ENCODE measurements at places on chromosomes 6 and 20.

- no peak for DNase-seq
Observed at GRCh38 chr6:4983322-4983721, 20.5 kb downstream of the RPP40 start.

- DNase-seq, result no peak
Observed at GRCh38 chr6:15063253-15063853, 182.5 kb upstream of the JARID2 start.

DNA sequence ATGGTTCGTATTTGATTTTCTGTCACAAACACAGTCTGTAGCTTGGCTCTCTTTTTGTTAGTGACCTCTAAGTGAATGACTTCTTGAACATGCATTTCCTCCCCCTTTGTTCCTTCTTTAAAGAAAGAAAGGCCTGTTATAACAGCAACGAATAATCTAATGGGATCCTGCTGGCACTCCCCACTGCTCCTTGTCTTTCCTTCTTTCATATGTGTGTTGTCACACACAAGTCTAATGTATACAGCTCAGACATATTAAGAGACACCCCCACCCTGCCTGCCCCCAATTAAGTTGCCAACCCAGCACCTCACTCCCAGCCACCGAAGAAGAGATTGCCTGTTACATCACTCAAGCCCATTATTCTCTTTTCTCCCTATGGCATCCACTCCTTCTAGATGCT is 4.9 kb upstream of the SAMD5 start:
- DNase-seq, result no peak

- DNase-seq, result peak; percentile 24
Observed at GRCh38 chr6:157648561-157648960, 174.5 kb upstream of the SNX9 start.

DNA sequence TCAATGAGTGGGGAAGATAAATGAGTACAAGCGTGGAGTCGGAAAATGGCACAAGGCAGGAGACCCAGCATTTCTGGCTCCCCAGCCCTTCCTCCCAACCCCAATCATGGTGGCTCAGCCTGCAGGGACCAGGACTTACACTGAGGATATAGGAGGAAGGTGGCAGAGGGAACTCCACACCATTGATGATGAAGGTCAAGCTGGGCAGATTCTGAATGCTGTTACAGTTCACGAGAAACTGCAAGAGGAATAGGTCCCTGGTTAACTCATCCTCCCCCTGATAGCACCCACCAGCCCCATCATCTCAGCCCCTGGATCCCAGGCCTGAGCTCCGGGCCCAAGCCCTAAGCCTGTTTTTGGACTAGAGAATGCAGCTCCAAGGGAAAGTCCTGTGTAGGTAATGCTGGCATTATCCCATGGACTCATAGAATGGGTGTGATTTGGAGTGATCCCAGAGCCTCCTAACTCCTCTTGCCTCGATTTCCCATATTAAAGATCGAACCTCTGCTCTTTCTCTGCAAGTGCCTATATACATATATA is 2.3 kb upstream of the TFEB start:
- no peak for DNase-seq

- no peak for DNase-seq
Observed at GRCh38 chr6:167328086-167328485, 3.2 kb downstream of the TTLL2 start.

DNA sequence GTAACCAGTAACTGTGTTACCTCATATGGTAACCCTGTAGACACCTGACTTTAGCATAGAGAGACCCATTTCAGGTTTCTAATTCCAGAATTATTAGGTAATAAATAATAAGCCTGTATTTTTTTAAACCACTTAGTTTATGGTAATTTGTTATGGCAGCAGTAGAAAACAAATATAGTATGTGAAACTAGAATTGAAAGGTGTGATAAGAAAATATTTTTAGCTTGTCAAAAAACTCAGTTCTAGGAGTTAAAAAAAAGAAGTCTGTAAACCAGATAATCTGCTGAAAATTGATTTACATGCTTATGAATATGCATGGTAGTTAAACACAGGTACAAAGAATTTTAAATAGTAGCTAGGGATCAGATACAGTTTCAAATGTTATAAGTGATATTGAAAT is 695.0 kb upstream of the GJE1 start:
- DNase-seq, result no peak

- no peak for DNase-seq
Observed at GRCh38 chr20:2485661-2486060, 15.1 kb upstream of the SNRPB start.

GRCh38 chr6:168530653-168531071 is 89.7 kb downstream of the SMOC2 start:
- no peak for DNase-seq

GRCh38 chr6:167580619-167580911 is 246.1 kb upstream of the AFDN start:
- DNase-seq, result no peak

DNA sequence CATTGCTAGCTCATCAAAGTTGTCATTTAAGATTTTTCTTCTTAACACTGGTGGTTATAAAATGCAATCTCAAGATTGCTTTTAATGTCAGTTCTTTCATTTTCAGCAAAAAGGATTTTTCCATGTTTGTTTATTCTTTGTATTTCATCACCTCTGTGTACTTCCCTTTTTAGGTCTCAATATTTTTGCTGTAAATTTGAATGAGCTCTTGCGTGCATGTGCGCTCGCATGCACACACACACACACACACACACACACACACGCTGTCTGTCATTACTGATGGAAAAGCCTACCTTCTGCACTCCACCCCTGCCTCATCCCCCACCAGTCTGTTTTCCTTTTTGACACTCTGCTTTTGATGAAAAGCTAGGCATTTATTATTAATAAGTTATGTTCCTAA is 85.3 kb upstream of the FYN start:
- no peak for DNase-seq

DNA sequence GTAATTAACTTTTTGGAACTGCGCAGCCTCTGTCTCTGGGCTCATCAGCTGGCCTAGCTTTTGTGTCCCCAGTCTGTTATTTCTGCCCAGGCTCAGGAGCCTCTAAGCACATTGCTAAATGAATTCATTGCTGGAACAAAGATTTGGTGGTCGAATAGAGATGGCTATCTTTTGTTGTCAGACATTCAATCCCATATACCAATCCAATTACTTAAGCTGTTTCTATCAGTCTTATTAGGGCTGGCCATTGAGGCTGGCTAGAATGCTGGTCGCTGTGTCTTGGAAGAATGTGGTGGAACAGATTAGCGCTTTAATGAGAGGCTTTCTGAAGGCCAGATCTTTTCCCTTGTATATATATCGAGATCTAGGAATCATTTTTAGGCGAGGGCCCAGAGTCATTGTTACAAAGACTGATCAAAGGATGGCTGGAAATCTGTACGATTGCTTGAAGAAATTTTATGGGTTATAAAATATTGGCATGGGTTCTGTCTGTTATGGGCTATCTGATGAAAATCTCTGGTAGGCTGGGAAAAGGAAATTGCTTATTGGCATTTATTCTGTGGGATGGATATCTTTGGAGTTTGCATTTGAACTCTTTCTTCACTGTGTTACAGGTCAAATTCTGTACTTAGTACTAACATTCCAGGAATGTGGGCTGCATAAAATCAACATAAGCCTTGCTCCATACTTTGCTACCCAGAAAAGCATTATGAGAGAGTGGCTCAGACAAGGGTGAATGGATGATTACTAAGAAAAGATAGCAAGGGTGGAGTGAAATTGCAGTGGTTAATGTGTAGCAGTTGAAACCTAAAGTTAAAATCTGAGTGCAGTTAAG is 34.8 kb upstream of the JAG1 start:
- DNase-seq, result peak; percentile 78

GRCh38 chr6:111846066-111846465 is 27.2 kb downstream of the FYN start:
- DNase-seq, result no peak

- peak; percentile 91 for DNase-seq
Observed at GRCh38 chr20:63740627-63741353, 1.2 kb downstream of the SLC2A4RG start.

- DNase-seq, result peak; percentile 88
Observed at GRCh38 chr20:4951299-4951698, 50.0 kb downstream of the SLC23A2 start.

DNA sequence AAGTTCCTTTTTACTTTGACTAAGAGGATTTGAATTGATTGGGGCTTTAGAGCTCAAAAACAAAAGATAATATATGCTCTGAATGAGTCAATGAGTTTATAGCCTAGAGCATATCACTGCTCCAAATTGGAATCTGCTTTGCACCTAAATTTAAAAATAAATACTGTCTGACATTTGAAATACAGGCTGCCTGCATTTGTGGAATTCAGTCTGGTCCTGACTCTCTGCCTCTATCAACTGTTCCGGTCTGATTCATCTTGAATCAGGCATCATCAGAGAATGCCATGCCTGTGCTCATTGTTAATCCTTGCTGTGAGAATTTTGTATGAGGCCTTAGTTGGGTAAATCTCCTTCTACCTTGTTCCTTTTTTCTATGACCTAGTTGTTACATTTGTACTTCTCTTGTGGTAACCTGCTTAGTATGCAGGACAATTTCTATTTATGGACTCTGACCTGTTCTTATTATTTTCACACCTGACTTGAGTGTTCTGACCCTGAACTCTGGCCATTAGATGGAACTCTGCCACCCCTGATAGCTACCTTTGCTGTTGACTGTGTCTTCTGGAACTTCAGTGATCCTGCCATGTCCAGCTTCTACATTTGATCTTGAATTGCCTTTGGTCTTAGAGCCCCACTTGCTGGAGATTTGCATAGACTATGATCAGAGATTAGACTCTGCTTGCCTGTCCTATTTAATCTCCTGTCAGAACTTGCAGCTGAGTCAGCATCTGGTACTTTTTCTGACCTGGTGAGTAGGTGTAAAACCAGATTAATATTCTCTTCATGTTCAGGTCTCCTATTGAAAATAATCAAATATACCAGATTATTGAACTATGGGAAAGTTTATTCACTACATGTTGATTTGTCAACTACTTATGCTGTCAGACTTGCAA is 442.7 kb upstream of the HS3ST5 start:
- peak; percentile 26 for DNase-seq

DNA sequence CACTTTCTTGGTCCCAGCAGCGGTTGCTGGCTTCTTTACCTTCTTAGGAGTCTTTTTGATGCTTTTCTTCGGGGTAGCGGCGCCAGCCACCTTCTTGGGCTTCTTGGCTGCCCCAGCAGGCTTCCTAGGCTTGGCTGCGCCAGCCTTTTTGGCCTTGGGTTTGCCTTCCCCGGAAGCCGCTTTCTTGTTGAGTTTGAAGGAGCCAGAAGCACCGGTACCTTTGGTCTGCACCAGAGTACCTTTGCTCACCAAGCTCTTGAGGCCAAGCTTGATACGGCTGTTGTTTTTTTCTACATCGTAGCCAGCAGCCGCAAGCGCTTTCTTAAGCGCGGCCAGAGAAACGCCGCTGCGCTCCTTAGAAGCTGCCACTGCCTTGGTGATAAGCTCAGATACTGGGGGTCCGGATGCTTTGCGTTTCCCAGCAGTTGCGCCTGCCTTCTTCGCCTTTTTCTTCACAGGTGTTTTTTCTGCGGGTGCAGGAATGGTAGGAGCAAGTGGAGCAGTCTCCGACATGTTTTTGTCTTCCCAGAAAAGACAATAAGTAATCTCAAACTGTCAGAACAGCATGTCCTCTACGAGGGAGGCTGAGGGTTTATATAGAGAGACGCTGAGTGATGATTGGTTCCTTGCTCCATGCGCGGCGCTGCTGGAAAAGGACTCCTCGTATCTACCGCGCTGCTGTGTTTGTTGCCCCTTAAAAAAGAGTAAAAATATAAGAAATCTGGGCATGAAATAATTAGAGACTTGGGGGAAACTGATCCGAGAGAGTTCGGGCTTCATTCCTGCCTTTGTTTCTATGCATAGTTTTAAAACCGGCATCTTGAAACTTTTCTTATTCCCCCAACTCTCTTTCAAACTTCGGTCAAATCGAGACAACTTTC is 130.3 kb upstream of the BTN3A2 start:
- DNase-seq, result peak; percentile 94

- DNase-seq, result no peak
Observed at GRCh38 chr6:50381099-50381415, 331.3 kb upstream of the DEFB112 start.

DNA sequence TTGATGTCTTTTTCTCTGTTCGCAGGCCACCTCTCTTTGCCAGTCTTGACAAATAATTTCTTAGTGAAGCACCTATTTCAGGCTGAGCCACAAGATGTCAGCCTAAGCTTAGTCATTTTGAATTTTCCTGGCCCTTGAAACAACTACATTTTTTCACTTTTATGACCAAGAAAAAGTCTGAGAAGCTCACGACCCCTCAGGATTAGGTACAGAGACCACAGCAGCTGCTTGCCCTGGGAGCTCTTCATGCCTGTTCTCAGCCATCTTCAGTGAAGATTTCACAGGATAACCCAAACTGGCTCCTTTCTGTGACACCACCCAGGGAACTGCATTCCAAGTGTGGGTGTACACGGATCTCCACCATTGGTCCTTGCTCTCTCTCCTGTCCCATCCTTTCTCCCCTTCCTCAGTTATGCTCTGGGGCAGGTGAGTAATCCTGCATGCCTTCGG is 38.4 kb upstream of the SPTLC3 start:
- DNase-seq, result peak; percentile 63

DNA sequence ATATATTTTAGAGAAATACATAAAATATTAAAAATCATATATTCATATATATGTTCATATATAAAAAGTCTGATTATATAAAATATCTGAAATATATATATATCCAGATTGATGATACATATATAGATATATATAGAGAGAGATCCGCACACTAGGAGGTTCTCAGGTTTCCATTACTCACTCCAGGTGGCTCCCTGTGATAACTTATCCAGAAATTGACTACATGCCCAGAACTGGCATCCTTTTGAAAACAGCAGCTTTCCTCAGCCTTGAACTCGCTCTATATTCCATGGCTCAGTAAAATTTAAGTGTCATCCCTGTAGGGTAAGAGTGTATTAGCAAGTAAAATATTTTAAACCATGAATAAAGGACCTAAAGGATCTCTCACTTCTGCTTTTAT is 206.8 kb downstream of the TINAG start:
- peak; percentile 3 for DNase-seq

- DNase-seq, result no peak
Observed at GRCh38 chr6:54050750-54051149, 60.5 kb upstream of the MLIP start.

GRCh38 chr6:158314737-158315136 is 2.5 kb downstream of the TULP4 start:
- DNase-seq, result no peak

- no peak for DNase-seq
Observed at GRCh38 chr6:44678252-44678935, 290.9 kb downstream of the CDC5L start.

- DNase-seq, result peak; percentile 41
Observed at GRCh38 chr6:13653296-13653695, 38.2 kb downstream of the NOL7 start.

GRCh38 chr6:14543971-14544585 is 426.5 kb downstream of the CD83 start:
- no peak for DNase-seq

GRCh38 chr20:9581509-9581908 is 67.1 kb downstream of the LAMP5 start:
- no peak for DNase-seq

DNA sequence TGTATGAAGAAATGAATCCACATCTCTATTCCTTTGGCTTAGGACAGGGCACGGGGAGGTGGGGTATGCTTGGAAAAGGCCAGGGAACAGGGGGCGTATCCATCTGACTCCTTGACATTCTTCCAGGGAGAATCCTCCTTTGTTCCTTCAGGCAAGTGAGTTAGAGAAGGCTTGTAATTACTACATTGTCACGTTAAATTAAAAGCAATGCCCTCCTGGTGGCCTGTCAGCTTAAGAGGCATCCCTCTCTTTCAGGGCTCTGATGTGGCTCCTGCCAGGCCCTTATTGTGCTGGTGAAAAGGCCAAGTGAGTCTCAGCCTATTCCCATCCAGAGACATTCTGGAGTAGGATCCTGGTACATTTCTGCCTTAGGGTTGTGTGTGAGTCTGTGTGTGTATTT is 128.3 kb downstream of the FOXA2 start:
- DNase-seq, result no peak

Data from astrocyte of the spinal cord (primary cell).